ENCODE measurements at places on chromosomes 2 and 18.
A peak's percentile ranks its signal among the peaks of the same experiment; 100 is the strongest.

GRCh38 chr2:184598316-184599053, at the start of gene ZNF804A:
Gene ZNF804A, plus strand, starts transcription at chr2:184598529. Its CDS starts 431 bp downstream, at chr2:184598960.
- DNase-seq: no peak

DNA sequence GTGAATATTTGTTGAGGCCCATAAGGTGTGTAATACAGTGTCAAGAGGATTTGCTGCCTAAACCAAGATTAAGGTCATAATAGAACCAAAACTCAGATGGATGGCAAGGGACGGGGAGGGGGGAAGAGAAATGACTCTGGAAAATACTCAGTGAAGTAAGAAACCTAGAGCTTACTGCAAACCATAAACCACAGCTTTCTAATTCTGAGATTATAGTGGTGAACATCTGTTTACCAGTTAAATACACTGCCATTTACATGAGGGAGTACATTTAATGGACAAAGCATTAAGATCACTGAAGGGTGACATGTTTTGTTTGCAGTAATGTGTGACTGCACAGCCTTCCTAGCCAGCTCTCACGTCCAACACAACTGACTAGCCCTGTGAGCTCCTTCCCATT, 19.8 kb downstream of the EVX2 start:
- no peak for DNase-seq

DNA sequence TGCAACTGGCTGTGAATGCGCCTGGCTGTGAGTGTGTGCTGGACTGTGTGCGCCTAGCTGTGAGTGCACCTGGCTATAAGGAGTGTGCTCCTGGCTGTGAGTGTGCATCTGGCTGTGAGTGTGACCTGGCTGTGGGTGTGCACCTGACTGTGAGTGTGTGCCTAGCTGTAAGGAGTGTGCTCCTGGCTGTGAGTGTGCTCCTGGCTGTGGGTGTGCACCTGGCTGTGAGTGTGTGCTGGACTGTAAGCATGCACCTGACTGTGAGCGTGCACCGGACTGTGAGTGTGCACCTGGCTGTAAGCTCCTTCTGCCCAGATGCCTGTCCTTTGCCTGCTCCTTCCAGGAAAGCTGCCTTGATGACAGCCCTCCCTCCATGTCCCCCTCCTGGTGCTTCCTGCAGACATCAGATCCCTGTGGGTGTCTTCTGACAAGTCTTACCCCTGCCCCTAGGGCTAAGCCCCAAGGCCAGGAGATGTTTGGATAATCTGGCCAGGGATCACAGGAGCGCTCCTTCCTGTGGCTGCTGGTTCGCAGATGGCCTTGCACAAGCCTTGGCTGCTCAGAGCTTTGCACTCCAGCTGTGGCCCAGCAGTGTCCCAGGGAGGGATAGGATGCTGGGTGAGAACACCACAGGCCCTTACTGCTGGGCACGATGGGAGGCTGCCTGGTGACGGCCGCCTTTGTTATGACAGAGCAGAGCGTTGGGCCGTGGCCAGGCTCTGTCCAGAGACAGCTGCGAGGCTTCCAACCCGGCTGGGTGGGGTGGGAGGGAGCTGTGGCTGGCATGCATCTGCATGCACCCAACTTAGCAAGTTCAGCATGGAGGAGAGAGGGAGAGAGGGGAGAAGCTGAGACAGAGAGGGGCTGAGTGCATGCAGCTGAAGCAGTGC, 89.9 kb downstream of the GLI2 start:
- no peak for DNase-seq

DNA sequence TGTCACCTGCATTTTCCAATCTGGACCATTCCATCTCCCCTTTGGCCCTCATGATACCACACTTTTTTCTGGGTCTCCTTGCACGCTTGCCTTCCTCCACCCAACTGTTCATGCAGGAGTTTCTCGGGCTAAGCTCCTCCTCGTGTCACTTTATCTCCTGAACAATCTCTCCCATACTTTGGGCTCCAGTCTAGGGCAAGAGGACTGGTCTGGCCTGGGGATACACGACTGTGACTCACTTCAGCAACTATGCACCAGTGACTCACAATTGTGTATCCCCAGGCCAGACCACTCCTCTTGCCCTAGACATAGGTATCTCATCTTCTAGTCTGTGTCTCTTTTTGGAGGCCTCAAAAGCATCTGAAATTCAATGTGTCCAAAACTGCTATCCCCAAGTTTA, 149.4 kb upstream of the PTPRM start:
- DNase-seq: no peak

DNA sequence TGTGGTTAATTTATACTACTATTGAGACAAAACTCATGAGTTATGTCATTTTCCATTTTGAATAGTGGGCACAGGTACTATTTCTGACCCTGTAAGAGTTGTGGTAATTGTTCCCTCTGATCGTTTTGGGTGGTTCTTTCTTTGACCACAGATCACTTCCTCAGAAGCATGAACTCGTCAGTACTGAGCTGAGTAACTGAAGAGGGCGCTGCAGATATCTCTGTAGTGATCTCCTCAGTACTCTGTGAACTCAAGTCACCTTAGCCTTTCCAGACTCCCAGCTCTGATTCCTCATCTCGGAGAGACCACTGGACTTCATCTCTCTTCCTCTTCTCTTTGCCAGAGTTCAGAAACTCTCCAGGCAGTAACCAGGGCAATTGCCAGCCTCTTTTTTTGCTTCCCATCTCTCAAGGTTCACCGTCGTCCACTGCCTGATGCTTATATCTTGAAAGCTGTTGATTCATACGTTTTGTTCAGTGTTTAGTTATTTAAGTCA, 9.4 kb upstream of the IL1RL1 start:
- peak; percentile 57 for DNase-seq

DNA sequence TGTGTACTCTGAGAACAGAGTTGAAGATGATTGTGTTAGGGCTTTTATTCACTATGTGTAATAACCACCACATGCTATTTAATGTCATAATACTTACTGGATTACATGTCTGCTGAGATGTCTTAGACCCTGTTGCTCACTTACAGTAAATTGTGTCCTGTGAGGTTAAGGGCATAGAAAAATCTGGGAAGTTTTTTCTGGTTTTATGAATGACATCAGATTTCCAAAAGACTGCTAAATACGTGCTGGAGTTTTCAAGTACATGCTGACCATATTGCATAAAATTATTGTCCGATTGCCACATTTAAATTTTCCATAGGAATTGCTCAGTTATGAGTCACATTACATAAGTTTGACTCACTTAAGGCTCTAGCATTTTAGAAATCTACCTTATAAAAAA, 96.7 kb upstream of the COL5A2 start:
- DNase-seq: no peak

- DNase-seq: no peak
Observed at GRCh38 chr18:58635891-58636290, 7.0 kb upstream of the ALPK2 start.

DNA sequence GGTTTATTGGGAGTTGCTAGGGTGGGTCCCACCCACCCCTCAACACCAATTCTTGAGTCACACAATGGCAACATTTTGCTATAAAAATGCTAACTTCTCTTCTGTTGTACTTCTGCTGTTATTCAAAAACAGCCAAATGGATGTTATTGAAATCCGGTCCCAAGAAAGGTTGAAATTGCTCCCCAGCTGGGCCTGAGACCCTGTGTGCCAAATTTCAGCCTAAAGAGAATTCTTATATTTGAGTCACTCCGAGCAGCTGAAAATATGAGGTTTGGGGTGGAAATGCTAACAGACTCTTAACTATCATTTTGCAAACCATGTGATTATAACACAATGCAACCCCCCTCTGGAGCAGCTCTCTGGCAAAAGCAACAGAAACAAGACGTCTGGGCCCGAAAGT, 27.0 kb upstream of the ACVR1 start:
- no peak for DNase-seq

DNA sequence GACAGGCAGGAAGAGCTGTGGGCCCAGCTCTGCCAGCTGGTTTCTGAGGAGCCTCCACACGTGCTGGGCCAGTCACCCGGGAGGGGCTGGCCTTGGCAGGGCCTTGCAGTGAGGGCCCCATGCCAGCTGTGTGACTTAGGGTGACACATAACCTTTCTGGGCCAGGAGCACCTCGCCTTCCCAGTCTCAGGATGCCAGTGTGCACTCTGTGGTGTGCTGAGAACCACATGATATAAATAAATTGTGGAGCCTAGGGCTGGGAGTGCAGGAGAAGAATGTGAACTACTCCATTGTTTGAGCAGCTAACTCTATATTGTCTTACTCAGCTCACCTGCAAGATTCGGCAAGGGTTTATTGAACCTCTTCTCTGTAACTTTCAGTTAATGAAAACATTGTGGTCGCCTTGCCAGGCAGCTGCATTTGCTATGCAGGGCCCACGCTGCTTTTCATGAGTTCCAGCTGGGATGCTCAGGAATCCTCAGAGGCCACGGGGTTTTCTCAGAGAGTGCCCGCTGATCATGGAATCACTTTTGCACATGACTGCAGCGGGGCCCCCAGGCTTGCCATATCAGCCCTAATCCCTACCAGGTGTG, 222.3 kb downstream of the SH3RF3 start:
- no peak for DNase-seq

GRCh38 chr18:29823671-29824070, 1218.9 kb downstream of the DSC3 start:
- no peak for DNase-seq

DNA sequence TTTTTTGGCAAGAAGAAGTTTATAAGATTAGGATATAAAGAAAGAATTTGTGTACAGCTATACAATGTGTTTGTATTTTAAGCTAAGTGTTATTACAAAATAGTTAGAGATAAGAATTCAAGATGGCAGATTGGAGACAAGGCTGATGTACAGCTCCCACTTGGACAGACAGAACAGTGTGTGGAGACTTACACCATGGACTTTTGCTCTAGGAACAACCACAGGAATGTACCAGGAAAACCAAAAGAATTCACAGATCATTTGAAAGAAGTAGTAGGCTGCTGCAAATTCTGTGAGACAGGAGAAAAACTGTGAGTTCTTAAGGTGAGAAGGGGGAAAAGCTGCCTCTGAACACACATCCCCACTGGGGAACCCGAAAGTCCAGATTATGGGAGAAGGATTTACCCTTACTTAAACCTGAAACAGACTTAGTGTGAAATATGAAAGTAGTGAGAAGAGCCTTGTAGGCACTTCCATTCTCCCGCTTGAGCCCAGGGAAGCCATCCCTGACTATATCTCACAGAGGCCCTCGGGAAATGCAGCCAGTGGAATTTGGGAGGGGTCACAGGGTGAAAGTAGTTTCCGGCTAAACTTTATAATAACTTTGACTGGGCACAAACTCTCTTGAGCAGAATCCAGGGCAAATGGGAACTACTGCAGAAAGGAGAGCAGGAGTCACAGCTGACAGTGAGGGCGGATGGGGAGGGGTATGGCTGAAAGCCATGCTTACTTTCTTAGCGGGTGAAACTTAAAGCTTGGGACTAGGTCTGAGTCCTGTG, 11.6 kb upstream of the RPRD1A start:
- DNase-seq: no peak

DNA sequence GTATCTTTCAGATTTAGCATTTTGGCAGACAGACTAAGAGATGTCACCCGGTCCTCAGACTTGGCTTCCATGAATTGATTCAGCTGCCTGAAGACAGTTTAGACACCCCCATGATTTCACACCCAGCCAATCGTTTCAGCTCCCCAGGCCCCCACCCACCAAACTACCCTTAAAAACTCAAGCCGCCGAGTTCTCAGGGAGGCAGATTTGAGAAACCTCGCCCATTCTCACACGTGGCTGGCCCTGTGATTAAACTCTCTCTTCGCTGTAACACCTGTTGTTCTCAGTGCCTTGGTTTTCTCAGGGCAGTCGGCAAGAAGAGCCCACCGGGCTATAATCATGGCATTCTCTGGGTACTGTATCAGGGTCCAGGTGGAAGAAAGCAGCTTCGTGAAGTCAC, 35.2 kb downstream of the UXS1 start:
- no peak for DNase-seq

DNA sequence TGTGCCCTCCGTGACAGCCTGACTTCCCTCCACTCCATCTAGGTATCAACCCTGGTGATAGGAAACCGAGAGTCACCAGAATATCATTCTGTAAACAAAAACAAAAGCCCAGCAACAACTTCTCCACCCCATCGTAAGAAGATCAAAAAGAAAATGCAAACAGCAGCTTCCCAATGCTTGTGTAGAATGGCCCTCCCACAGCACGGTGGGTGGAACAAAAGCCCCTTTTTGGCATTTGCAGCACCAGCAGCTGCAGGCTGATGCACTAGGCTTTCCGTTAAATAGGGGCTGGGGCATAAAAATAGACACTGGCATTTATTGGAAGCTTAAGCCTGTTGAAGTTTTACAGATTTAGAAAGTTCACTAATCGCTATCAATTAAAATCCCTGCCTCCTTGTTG, 513.0 kb downstream of the GALR1 start:
- no peak for DNase-seq

DNA sequence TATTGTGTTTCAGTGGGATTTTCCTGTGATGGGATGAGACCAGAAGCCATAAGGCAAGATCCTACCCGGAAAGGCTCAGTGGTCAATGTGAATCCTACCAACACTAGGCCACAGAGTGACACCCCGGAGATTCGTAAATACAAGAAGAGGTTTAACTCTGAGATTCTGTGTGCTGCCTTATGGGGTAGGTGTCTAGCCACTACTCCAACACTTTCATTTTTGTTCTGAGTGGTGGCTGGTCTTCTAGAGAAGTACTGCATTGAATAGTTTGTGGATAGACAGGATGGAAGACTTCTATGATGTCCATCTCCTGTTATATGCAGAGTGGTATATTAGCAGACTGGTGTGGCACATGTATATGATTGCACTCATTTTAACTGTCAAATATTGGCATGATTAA, 117.7 kb upstream of the IL1R2 start:
- DNase-seq: no peak

DNA sequence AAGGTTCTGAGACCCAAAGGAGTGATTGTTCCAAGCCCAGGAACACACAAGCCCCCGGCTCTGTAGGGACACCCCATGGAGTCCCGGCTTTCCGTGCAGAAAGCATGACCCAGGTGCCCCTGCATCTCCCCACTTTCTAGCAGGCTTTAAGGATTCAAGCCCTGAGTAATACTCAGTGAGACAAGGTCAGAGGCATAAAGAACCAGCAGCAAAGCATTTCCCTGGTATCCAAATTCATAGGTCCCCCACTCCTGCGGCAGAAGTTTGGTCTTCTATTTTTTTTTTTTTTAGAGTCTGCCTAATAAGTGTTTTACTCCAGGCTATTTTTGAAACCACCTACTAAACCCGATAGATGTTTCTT, 16.3 kb downstream of the TSHZ1 start:
- no peak for DNase-seq

DNA sequence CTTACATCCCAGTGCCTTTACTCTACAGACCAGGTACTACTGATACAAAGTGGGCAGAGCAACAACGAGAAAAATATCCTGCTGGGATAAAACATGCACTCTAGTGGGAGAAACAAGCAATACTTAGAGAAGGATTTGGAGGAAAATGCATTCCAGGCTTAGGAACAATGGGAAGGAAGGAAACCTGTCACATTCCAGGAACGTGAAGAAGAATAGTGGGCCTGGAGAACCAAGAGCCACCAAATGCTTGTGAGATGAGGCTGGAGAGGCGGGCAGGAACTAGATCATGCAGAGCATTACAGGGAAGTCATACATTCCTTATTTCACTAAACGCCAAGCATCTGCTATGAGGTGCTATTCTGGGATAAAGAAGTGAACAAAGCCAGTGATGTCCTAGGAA, 342.3 kb downstream of the DCC start:
- DNase-seq: peak; percentile 64

Measured in iPS DF 19.7 (cell line).